ENCODE measurements at places on chromosomes 6 and 20.
A peak's percentile ranks its signal among the peaks of the same experiment; 100 is the strongest.

DNA sequence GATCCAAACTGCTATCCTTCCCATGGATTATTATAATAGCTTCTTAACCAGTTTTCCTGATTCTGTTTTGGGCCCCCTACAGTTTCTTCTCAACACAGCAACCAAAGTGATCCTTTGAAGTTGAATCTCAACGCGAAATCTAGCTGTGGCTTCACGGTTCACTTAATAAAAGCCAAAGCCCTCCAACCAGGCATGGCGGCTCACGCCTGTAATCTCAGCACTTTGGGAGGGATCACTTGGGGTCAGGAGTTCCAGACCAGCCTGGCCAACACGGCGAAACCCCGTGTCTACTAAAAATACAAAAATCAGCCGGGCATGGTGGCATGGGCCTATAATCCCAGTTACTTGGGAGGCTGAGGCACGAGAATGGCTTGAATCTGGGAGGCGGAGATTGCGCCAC is 3.3 kb downstream of the RMND1 start:
- no peak for DNase-seq

GRCh38 chr20:46683668-46683938 is 5.6 kb downstream of the TP53RK start:
- no peak for DNase-seq

- DNase-seq = no peak
Measured at GRCh38 chr20:5491455-5491854, 174.7 kb upstream of the PROKR2 start.

GRCh38 chr6:130529569-130530149 is 163.8 kb downstream of the TMEM200A start:
- no peak for DNase-seq

- no peak for DNase-seq
Measured at GRCh38 chr6:81897793-81898192, 145.3 kb upstream of the TENT5A start.

DNA sequence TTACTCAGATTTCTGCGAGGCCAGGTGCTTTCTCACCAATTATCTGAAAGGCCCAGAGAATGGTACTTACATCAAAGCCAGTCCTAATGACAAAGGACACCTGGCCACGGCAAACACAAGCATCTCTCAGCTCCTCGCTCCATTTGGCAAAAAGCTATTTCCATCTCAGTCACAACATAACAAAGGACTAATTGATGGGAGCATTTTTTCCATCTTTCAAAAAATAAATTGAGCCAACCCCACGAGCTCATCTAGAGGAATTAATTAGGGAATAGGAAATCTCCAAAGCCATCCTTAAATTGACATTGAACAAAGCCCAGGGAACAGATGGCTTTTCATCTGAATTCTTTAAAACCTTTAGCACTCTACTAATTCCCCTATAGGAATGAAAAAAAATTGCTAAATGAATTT is 236.7 kb downstream of the HAO1 start:
- DNase-seq = no peak

- no peak for DNase-seq
Measured at GRCh38 chr6:30935018-30935417, 3.0 kb upstream of the SFTA2 start.

- DNase-seq = no peak
Measured at GRCh38 chr20:33411711-33412483, 10.6 kb upstream of the CDK5RAP1 start.

- DNase-seq = no peak
Measured at GRCh38 chr6:134422426-134423231, 104.7 kb upstream of the SGK1 start.

GRCh38 chr6:110800839-110801196 is 14.5 kb downstream of the CDK19 start:
- DNase-seq = no peak

DNA sequence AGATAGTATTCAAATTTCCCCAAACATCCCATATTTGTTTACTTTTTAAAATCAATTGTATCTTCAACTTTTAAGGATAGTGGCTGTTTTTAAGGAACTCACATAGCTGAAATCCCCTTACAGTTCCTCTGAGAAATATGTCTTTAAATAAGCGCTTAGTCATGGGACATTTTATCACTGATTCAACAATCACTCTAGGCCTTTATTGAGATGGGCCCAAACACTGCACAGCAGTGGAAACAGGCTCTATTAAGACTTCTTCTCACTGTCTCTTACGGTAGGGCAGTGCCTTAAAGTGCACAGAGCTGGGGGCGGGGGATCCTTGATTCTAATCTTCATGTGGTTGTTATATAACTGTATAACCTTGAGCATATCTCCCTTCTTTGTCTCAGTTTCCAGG is 59.8 kb upstream of the RREB1 start:
- DNase-seq = no peak

GRCh38 chr20:24584538-24585356 is 115.3 kb downstream of the SYNDIG1 start:
- DNase-seq = no peak

DNA sequence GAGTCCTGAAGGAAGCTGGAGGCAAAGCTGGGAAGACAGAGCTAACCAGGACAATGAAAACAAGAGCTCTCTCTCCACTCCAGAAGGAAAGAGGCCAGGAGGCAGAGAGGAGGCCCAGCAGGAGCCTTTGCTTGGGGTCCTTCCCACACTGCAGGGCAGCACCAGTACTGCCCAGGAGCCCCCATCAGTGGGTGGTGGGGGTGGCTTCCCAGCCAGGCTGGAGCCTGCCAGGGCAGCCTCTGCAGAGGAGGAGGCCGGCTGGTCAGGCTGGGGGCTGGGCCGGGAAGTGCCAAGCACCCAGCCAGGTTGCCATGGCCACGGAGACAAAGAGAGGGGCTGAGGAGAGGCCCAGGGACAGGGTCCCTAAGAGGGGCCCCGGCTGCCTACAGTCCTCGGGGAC is 33.4 kb downstream of the PREX1 start:
- no peak for DNase-seq

DNA sequence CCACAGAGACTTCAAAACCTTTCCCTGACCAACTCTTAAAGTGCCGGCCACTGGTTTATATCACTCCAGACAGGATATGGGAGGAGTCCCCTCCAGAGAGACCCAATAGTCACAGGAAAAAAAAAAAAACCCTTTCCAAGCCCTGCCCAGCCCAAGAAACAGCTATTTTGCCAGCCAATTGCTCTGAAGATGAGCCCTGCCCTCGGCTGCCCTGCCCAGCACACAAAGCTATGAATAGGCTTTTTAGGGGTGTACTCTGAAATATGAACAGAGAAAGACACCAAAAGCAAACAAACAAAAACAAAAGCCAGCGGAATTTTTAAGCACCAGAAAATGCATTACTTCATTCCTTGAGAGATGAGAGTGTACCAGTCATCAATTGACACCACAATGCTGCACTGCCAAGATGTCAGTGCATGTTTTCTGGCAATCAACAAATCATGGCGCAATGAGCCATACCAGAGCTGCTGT is 275.1 kb downstream of the C6orf118 start:
- DNase-seq = no peak

- peak; percentile 99 for DNase-seq
Measured at GRCh38 chr20:49915380-49916145, at the start of gene SPATA2. Gene SPATA2, minus strand, starts transcription at chr20:49915529. Its CDS starts 7,039 bp downstream, at chr20:49908490.

GRCh38 chr6:43453831-43454230 is 1.5 kb downstream of the DLK2 start:
- no peak for DNase-seq

DNA sequence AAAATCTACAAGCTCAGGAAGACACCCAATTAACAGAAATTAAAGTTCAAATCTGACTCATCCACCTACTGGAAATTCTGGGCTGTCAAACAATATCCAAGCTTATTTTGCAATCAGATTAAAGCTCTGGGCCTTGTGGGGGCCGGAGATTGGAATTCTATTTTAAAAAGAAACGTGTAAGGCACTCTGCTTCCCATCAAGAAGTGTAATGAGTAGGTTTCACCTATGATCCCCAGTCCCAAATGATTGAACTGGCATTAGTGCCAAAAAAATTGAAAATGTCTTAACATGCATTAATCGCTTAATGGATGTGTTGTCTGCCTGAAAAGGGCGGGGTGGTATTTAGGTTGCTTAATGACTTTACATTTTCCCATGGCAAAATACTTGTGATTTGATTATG is 542.4 kb upstream of the BTBD3 start:
- DNase-seq = no peak

GRCh38 chr20:25314497-25315417 is 66.9 kb downstream of the PYGB start:
- no peak for DNase-seq

DNA sequence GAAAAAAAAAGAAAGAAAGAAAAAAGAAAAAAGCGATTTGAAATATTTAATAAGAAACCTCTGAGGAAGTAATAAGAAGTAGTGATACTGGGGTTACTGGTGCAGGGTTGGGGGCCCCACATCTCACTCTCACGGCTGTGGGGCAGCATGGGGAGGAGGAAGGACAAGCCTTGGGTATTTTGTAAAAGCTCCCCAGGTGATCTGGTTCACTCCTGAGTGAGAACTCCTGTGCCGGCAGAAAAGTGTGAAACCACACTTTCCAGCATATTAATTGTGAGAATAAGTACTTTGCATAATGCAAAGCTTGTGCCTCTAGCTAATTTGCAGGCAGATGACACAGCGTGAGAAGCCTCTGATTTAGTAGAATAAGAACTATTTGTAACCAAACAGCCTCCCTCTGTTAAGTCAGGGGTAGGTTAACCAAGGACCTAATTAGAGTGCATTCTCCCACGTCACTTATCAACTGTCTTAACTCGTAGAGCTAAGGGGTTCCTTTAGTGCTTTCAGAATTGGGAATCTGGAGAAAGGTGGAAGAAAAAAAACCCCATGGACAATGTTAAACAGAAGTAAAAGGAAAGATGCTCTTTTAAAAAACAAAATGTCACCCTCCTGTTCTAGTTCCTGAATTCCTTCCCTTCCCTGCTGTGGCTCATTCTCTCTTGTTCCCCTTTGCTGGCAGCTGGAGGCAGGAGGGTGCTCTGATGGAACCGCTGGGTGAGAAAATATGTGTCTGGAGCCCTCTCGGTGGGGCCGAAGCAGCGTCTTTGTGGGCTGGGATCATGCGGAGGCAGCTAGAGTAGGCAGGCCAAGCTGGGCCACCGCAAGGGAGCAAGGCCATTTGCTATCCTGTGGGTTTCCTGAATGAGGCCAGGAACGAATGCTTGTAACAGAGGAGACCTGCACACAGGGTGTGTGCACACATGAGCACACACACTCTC is 108.7 kb downstream of the FYN start:
- peak; percentile 9 for DNase-seq

- DNase-seq = no peak
Measured at GRCh38 chr6:1347161-1347560, 35.3 kb downstream of the FOXQ1 start.

DNA sequence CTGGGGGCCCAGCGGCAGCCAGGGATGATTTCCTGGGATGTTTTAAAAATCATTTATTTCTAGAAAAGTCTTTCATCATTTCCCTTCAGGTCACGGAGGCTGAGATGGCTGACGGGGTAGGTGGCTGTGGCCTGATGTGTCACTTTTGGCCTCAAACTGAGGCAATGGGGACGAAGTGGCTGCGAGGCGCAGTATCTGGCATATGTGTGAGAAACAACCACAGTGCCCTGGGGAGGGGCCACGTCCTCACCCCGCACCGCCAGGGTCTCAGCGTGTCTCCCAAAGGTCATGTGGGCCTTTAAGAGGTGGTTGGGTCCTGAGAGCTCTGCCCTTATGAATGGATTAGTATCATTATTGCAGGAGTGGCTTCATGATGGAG is 120.0 kb downstream of the CEBPB start:
- no peak for DNase-seq

DNA sequence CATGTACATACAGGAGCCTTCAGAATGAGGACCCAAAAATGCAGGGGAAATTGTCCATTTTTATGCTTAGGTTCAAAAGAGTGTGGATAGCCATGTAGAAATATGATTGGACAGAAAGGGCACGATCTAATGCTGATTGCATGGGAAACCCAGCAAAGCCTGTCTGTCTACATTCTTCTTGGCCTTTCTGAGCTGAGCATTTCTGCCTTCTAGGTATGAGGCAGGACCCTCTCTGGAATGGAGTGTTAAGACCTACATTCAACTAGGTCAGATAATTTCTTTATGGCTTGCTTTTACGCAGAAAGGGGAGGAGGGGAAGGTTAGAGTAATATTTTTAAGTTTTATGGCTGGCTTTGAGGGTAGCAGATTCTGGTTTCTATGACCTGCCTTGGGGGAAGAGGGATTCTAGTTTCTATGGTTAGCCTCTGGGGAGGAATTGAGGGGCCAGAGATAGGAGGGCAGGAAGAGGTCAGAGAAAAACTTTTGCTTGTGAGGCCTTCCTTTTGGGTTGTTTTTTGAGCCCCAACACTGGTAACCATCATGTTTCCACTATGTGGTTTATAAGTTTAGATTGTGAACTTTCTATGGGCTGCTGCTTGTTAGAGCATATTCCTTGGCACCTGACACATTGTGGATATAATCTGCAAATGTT is 63.5 kb downstream of the LYRM2 start:
- no peak for DNase-seq

DNA sequence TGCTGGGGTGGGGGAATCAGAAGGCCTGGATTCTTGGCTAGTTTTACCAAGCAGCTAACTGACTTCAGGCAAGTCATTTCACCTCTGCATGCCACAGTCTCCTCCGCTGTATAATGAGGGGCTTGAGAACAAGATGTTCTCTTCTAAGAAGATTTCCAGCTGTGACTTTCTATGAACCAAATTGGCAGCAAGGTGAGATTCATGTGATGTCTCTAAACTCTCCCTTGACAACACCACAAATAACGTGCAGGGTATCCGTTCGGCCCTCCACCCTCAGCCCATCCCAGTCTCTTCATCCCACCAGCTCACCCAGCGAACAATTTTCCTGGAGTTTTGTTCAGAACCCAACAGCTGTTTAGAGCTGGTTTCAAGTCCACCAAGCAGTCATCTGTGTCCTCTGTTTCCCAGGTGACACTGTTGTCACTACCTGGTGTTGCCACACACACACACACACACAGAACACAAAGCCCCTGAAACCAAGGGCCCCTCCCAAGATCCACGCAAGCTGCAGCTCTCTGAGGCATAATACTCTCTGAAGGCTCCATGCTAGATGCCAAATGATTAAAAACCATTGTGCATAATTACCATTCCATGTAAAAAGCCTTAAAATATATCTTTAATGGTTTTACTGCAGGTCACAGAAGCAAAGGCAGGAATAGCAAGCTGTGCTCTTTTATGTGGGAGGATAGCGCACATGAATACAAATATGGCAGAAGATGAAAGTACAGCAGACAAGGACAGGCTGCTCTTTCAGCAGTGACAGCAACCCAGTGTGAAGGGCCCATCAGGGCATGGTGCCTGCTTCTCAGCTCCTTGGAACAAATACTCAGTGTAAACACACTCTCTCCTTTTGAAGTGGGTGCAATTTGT is 48.2 kb downstream of the ARHGAP18 start:
- no peak for DNase-seq

DNA sequence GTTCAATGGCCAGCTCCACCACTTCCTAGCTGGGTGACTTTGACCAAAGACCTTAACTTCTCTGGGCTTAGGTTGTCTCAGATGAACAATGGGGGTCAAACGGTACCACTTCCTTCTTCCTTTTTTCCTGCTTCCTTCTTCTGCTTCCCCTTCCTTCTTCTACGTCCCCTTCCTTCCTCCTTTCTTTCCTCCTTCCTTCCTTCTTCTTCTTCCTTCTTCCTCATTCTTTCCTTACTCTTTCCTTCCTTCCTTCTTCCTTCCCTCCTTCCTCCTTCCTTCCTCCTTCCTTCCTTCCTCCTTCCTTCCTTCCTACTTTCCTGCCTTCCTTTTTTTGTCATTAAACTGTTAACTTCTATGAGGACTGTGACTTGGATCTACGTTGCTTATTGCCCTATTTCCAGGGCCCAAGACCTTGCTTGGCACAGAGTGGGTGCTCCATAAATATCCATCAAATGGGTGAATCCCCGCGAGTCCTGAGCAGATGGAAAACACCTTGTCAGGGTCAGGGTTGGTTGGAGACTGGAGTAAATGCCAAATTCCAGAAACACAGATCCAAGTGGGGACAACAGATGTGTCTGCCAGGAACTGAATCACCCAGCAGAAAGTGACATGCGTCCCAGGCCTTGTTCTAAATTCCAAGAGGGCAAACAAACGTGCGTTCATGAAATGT is 243.3 kb downstream of the PREX1 start:
- no peak for DNase-seq

Data from memory B cell (primary cell).